Activated T-cell treated with anti-CD3 and anti-CD28 coated beads, Interleukin-2, amount 50 U/mL, for 24 hours (primary cell): ENCODE measurements at places on chromosomes 16 and 17.

GRCh38 chr17:50918071-50918932, 52.1 kb upstream of the TOB1 start:
- no peaks in the 10 kb centered on the region for H3K27me3 ChIP-seq
- DNase-seq: no peak
- H3K4me3 ChIP-seq: no peak overlapping the region
- H3K4me1 ChIP-seq: peaks cover 55% of the 10 kb centered on the region
- no peaks in the 10 kb centered on the region for H3K36me3 ChIP-seq

DNA sequence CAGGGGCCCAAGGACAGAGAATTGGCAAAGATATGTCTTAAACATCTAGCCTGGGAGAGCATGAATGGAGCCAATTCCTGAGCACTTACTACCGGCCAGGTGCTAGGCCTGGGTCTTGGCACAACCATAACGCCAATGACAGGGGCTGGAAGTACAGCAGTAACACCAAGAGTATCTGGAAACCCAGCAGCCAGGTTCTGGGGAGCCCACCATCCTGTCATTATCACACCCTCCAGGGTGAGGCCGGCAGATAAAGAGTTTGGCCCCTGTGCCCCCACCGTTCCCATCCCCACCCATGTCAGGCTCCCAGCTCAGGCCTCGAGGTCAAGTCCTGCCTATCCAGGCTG, 508 bp upstream of the TMC8 start:
- peaks cover 67% of the 10 kb centered on the region for H3K4me1 ChIP-seq
- H3K4me3 ChIP-seq: peak overlapping the region; percentile 93
- no peak for DNase-seq
- H3K36me3 ChIP-seq: peaks cover 50% of the 10 kb centered on the region
- H3K27ac ChIP-seq: peak overlapping the region; percentile 97

GRCh38 chr17:27217631-27218030, 76.3 kb upstream of the WSB1 start:
- no peak overlapping the region for H3K27ac ChIP-seq
- peaks cover 14% of the 10 kb centered on the region for H3K4me1 ChIP-seq
- no peaks in the 10 kb centered on the region for H3K36me3 ChIP-seq
- DNase-seq: no peak

DNA sequence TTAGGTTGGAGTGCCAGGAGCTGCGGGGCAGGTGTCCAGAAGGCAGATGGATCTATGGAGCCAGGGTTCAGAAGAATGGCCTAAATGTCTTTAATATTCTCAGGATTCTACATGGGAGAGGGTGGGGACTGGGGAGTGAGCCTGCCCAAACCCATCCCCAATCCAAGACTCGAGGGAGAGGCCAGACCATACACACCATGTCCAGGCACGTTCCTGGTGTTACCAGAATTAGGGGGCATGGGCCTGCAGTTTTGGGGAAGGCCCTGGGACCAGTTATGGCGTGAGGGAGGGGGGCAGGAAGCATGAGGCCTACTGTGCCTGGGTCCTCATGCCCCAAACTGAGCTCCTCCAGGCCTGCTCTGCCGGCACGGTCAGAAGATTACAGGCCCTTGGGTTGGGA, 1.9 kb downstream of the TAX1BP3 start:
- peaks cover 29% of the 10 kb centered on the region for H3K4me1 ChIP-seq
- no peak overlapping the region for H3K27ac ChIP-seq
- peaks cover 31% of the 10 kb centered on the region for H3K36me3 ChIP-seq
- DNase-seq: no peak
- H3K4me3 ChIP-seq: peak overlapping the region; percentile 95
- no peaks in the 10 kb centered on the region for H3K27me3 ChIP-seq
